Globus pallidus (tissue), 1 donor: ENCODE measurements at places on chromosomes 11 and 22.

DNA sequence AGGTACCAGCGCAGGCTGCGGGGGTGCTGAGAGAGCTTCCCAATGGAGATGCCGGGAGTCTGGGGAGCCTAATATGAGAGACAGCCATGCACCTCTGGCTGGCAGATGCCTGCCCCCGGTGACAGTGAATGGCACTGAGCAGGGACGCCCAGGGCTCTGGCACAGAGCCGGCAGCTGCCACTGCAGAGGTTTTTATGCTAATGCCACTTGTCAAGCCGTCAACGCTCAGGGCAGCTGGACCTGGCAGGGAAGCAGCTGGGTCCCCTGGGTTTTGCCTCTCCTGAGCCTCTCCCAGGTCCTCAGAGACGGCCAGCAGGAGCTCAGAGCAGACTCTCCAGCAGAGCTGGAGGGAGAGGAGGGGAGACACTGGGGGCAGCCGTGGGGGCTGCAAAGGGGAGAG, 573.6 kb downstream of the BUD13 start:
- no peak for DNase-seq

- DNase-seq, result no peak
Measured at GRCh38 chr11:78344094-78344493, 73.5 kb downstream of the GAB2 start.

- no peak for DNase-seq
Measured at GRCh38 chr22:39627865-39628562, 57.5 kb downstream of the CACNA1I start.

DNA sequence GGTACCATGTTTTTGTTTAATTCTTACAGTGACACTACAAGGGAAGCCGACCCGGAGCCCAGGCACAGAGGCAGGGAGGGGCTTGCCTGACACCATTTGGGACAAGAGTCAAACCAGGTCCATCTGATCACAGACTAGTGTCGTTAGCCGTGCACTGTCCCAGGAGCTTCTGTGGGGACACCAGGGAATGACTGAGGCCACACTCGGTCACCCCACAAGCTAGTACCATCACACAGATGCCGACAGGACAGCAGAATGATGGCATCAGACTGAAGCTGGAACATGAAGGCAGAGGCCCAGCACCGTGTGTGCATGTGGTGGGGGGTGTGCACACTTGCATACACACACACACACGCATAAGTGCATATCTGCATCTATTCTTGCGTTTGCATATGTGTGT, 61.5 kb upstream of the NECTIN1 start:
- no peak for DNase-seq

DNA sequence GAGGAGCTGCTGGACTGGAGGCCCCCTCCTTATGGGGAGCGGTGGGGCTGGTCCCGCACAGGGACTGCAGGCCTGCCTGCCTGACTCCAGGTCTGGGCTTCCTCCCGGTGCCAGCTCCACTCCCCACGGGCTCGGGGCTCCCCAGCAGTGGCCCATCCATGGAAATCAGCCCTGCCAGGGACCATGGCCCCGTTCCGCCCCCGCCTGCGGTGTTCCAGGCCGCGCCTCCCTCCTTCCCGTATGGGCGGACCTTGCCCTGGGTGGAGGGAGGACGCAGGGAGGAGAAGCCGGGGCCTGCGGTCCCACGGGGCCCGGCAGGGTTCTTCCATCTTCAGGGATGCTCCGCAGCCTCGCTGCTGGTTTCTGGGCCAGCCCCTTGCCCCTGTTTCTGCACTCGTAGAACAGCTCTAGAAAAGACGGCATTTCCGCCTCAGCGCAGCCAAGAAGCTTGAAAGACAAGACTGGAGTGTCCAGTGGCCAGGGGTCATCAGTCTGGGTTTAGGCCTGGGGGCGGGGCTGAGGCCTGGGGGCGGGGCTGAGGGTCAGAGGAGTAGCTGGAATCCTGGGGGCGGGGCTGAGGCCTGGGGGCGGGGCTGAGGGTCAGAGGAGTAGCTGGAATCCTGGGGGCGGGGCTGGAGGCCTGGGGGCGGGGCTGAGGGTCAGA, 1330.6 kb downstream of the BRD1 start:
- no peak for DNase-seq

DNA sequence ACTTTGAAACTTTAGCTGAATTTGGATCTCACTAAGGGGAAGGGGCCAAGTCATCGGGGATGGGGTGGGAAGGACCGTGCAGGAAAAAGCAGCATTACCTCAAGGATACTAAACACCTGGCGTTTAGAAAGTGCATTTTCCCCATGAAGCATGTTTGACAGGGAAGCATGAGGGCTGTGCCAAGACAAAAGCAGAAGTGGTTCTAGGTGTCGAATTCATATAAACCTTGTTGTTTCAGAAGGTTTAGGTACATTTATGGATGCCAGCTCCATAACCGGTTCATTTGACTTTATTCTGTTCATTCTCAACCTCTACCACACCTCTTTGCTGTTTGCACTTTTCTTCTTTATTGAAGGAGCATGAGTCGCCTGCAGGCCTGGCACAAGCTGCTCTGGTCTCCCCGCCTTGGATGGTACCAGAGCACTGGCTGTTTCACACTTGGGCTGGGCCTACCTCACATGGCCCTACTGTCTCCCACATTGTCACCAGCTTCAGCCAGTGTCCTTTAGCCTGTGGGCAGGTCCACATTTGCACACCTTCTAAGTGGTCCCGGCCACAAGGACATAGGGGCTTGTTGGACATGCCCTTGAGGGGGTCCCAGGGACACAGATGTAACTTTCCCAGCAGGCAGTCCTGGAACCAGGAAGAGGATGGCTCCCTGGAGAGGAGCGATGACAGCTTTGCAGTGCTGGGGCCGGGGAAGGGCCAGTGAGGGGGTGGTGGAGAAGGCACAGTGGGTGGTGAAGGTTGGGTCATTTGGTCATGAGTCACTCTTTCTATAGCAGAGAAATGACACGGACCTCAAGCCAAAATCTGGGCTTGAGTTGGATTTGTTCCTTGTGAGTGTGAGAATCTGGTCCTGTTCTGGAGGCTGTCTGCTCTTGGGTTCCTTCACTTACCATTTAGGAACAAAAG, 3.2 kb upstream of the ST14 start:
- DNase-seq, result no peak

- peak; percentile 51 for DNase-seq
Measured at GRCh38 chr11:120086651-120087050, 51.3 kb downstream of the TRIM29 start.

- DNase-seq, result no peak
Measured at GRCh38 chr11:92137747-92138146, 86.9 kb upstream of the FAT3 start.

DNA sequence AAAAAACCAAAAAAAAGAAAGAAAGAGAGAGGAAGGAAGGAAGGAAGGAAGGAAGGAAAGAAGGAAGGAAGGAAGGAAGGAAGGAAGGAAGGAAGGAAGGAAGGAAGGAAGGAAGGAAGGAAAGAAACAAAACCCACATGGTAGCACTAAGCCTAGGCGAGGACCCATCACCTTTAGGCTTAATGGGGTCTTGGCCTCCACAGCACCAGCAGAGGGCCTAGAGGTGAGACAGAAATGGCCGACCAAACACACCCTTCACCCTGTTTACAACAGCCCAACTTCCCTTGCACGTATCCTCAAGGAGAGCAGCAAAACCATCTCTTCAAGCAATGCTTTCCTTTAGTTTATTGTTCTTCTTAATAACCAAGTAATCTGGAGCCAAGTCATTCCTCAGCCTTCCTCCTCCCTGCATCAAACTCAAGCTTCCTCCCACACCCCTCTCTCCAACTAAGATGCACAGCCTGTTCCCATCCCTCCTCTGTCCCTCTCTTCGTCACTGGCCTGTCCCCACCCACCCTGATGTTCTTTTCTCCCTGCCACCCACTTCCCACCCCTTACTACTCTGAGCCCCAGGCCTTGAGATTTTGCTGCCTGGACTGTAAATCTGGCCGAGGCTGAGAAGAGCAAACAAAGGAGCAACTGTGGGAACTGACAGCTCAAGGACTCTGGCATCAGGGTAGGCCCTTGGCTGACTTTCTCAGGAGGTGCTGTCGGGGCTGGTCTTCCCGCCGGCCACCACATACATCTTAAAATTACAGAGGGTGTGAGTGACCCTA, 26.0 kb downstream of the POU2AF1 start:
- DNase-seq, result no peak
